ENCODE measurements at places on chromosomes 5 and 9.

DNA sequence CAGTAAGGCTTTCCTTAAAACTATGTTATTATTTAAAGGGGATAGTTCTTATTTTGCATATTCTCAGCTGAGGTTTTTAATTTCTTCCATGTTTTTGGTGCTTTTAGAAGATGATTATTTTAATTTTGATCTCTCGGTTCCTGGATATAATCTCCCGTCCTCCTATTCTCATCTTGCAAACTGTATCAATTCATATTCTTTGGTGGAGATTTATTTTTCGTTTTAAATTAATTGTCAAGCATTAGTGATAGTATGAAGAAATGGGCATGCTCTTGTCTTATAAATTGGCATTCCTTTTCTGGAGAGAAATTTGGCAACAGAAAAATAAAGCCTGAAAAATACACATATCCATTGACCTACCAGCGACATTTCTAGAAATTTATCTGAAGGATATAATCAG lies 15.5 kb upstream of the GNAQ start:
- no peak overlapping the region for H3K4me3 ChIP-seq
- H3K27ac ChIP-seq, result no peak overlapping the region
- no peak for DNase-seq
- H3K27me3 ChIP-seq, result no peaks in the 10 kb centered on the region

GRCh38 chr9:133134388-133135145 lies 13.5 kb upstream of the RALGDS start:
- H3K27ac ChIP-seq, result peak overlapping the region; percentile 88
- H3K4me1 ChIP-seq, result peaks cover 24% of the 10 kb centered on the region
- H3K36me3 ChIP-seq, result no peaks in the 10 kb centered on the region
- no peaks in the 10 kb centered on the region for H3K27me3 ChIP-seq
- DNase-seq, result no peak

DNA sequence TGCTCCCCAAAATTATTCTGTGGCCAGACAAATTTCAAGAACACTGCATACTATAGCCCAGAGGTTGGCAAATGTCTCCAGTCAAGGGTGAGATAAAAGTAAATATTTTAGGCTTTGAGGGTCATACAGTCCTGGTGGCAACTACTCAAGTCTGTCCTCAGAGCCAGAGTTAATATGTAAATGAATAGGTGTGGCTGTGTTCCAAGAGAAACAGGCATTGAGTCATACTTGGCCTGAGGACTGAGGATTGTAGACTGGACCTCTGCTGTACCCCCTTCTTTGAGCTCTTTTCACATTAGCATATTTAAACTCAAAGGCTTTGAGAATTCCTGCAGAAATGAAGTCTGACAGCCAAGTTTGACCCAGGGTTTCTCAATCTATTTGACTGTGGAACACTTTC lies 129.2 kb upstream of the PTCH1 start:
- H3K36me3 ChIP-seq, result no peaks in the 10 kb centered on the region
- H3K27me3 ChIP-seq, result no peaks in the 10 kb centered on the region
- no peak for DNase-seq
- H3K4me1 ChIP-seq, result no peaks in the 10 kb centered on the region

GRCh38 chr9:81183761-81184160 lies 505.6 kb downstream of the TLE1 start:
- no peaks in the 10 kb centered on the region for H3K4me1 ChIP-seq
- H3K4me3 ChIP-seq, result no peak overlapping the region
- H3K36me3 ChIP-seq, result no peaks in the 10 kb centered on the region
- no peak for DNase-seq
- no peak overlapping the region for H3K27ac ChIP-seq
- no peaks in the 10 kb centered on the region for H3K27me3 ChIP-seq

Data from right lobe of liver (tissue), 6 donors.